ENCODE measurements at places on chromosomes 3 and 15. TPM values are rescaled to one million over a fixed set of nuclear protein-coding genes. Genes with fewer than 3 reads are reported as not detected.
A peak's percentile ranks its signal among the peaks of the same experiment; 100 is the strongest.

The GOLGA6D gene
- not detected for polyA plus RNA-seq

The GOLGA8H gene
- polyA plus RNA-seq, result not detected

The WNT7A gene
- polyA plus RNA-seq, result not detected

The EFHB gene
- polyA plus RNA-seq, result not detected

GRCh38 chr15:81534124-81534523, 160.1 kb upstream of the TMC3 start:
- no peak for DNase-seq

DNA sequence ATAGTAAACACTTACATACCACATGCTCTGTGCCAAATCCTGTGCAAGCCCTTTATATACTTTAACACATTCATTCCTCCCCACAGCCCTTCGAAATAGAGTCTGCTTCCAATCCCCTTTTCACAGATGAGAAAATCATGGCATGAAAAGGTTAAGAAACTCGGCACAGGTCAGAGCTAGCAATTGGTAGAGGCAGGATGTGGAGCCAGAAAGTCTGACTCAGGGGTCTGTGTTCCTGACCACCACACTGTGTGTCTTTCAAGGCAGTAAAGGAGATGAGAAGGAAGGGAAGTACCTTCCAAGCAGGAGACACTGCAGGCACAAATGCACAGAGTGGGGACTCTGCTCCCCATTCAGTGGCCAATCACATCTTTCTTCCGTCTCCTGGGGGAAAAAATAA, 61.1 kb downstream of the SCN11A start:
- no peak for DNase-seq

- no peak for DNase-seq
These were observed 6.9 kb upstream of the UBE2E1 start for GRCh38 chr3:23798876-23799275.

- DNase-seq, result no peak
These were observed 30.3 kb upstream of the VEPH1 start for GRCh38 chr3:157533298-157534070.

- no peak for DNase-seq
These were observed 18.1 kb downstream of the GBE1 start for GRCh38 chr3:81743096-81744025.

DNA sequence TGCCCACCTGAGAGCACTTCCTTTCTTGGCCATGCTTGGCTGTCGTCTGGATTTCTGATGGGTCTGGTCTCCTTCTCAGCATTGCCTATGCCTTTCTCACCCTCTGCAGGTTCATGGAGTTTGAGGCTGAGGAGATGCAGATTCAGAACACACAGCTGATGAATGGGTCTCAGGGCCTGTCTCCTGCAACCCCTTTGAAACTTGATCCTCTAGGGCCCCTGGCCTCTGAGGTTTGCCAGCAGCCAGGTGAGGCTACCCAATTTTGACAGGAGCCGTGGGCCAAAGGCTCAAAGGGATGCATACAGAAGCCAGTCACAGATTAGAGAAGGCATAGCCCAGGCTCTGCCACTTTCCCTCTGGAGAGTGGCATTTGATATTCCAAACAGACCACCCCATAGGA, 10.5 kb downstream of the NUTM1 start:
- DNase-seq, result no peak

GRCh38 chr3:179504371-179504770, 53.1 kb upstream of the GNB4 start:
- DNase-seq, result no peak

GRCh38 chr3:111087924-111088469, 16.4 kb downstream of the NECTIN3 start:
- no peak for DNase-seq

DNA sequence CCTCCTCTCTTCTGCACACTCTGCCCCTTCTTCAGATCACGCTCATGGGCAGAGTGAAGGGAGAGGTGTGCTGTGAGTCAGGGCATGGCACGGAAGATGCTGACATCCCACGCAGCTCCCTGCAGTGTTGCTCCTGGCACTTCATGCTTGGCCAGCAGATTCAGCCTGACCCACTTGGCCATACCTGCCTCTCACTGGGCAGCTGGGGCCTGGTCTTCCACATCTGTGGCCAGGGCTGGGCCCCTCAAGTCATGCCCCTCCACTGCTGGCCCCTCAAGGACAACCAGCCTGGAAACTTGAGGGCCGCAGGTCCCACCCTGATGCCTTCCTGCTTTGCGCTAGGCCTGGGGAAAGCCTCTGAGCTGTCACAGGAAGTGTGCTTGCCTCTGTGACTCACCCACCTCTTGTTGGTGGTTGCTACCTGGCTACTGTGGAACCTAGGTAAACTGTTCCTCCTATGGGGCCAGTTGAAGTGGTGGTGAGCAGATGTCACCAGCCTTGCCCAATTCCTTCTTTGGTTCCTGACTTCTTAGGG, 48.7 kb downstream of the BSN start:
- DNase-seq, result peak; percentile 13

GRCh38 chr15:91915576-91915975, 62.1 kb downstream of the SLCO3A1 start:
- no peak for DNase-seq

- DNase-seq, result peak; percentile 63
These were observed at the start of gene WDR49 for GRCh38 chr3:167653760-167654159. WDR49 (minus strand) TSS chr3:167653942; CDS start chr3:167653425, 517 bp downstream.

DNA sequence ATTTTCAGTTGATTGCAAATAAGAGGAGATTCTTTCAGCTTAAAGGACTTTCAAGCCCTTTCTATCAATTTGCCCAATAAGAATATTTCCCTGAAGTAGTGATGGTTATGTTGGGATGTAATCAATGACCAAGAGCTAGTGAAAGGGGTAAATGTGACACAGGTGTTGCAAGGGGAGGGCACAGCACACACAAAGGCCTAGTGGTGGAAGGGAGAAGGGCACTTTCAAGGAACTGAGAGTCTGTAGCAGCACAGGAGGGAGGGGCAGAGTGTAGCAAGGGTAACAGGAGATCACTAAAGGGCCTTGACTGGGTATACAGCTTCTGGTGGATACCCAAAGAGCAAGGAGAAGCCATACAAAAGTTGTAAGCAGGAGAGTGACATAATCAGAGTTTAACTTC, 217.8 kb upstream of the ARHGEF26 start:
- DNase-seq, result no peak

DNA sequence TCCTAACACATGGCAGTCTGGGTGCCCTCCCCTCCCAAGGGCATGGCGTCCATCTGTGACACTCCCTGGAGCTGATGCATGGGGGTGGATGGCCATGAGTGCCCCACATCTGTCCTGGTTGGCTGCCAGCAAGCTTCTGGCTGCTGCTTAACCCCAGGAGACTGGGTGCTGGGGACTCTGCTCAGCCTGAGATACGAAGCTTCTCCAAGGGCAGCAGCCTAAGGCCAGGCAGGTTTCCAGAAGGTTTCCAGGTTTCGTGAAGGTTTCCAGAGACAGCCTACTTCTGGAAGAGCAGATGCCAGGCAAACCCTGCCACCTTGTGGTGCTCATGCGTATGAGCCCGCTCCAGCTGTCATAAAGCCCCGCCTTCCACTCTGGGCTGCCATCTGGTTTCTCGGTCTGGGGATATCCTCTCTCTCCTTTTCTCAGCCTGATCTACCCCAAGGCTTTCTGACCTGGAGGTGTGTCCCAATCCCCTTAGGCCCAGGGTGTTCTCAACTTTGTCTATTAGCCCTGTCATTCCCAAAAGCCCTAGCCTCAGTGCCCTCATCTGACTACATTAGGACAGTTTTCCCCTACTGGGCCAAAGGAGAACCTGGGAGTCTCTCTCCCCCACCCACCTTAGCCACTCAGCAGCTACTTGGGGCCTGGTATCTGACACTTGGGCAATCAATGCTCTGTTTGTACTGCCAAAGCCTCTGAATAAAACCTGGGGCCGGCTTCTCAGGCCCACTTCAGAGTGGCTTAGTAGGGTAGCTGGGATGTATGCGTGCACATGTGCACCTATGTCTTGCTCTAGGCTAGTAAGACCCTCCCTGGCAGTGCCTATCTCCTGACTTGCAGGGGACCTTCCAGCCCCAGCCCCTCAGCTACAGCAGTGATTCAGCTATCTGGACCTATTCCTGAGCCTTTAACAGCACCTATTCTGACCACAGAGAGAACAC, 12.0 kb downstream of the MRPL46 start:
- DNase-seq, result peak; percentile 83

- DNase-seq, result peak; percentile 94
These were observed 1.5 kb upstream of the FAM131A start for GRCh38 chr3:184335661-184336546.

- no peak for DNase-seq
These were observed 20.0 kb downstream of the SSUH2 start for GRCh38 chr3:8624612-8625011.

GRCh38 chr3:150319900-150320299, 88.2 kb upstream of the TSC22D2 start:
- DNase-seq, result peak; percentile 92

DNA sequence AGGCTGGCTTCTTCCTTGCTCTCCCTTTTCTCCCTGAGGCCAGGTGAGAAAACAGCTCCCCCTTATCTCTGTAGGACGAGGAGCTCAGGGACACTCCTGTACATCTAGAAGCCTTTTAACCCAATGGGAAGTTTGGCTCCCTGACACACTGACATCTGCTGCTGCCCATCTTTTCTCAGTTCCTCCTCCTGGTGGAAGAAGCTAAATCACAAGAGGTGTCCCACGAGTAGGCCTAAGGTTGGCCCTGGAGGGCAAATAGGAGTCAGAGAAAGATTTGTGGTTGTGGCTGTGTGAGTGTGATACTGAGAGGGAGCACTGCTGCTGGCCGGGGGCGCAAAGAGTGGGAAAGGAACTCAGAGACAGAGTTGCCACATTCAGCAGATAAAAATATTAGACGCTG, 49.5 kb downstream of the ARHGAP31 start:
- DNase-seq, result no peak

- peak; percentile 76 for DNase-seq
These were observed 36.2 kb downstream of the BBS4 start for GRCh38 chr15:72722071-72722696.
